ENCODE measurements at places on chromosomes 2 and 18. TPM values are rescaled to one million over a fixed set of nuclear protein-coding genes. Genes with fewer than 3 reads are reported as not detected.

The LIMS4 gene
- total RNA-seq, result 2.7 TPM

The SH3RF3 gene
- 9.4 TPM for total RNA-seq

The LMAN2L gene
- total RNA-seq, result 11.7 TPM

GRCh38 chr18:6022074-6022444 is 126.7 kb upstream of the TMEM200C start:
- no peak for DNase-seq

DNA sequence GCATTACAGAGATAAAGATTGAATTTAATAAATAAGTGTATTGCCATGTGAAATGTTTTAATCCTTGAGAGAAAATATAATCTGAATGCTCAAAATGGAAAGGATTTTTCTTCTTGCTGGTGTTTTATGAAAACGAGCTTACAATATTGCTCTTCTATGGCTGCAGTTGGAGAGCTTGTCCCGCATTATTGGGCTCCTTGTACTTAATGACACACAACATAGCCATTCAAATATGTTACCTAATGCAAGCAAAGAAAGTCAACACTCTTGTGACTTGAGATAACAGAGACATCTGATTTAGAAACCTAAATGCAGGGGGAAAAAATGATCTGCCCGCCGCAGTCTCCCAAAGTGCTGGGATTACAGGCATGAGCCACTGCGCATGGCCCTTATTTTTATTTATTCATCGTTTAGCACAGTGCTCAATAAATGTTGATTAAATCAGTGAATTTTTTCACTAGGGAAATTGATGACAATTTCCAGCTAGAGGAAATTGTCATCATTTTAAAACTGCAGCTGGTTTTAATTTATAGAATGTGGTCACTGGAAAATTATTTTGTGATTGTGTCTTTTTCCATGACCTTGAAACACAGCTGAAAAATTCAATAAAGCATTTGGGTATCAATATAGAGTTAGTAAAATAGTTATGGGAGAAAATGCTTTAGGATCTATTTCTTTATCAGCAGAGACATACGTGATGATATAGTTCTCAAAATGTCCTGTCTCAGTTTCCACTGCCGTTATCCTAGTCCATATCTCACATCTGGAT is 2.4 kb upstream of the PRKD3 start:
- no peak for DNase-seq

GRCh38 chr2:219901155-219901554 is 273.7 kb downstream of the SLC4A3 start:
- no peak for DNase-seq

GRCh38 chr2:49426996-49427395 is 272.7 kb upstream of the FSHR start:
- no peak for DNase-seq

GRCh38 chr18:7096838-7097237 is 20.8 kb downstream of the LAMA1 start:
- DNase-seq, result no peak

- no peak for DNase-seq
These were observed 1051.3 kb upstream of the NRXN1 start for GRCh38 chr2:52083214-52083613.

GRCh38 chr2:199850218-199850717 is 724 bp downstream of the FTCDNL1 start:
- no peak for DNase-seq

DNA sequence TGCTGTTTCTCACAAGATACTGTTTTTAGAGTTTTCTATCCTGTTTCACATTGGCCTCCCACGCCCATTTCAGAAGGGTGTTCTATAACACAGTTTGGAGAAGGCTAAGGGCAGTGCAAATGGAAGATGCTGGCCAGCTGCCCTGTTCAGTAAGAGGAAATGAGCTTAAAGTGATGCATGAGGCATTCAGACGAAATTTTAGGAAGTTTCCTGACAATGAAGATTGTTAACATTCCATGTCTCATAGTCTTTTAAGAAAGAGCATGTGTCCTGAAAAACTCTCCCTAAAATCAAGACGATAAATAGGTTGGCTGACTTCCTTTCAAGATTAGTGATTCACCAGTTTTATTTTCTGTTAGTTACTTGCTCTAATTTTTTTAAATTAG is 484.2 kb upstream of the NRP2 start:
- DNase-seq, result peak; percentile 64

- no peak for DNase-seq
These were observed 12.7 kb downstream of the THOC1 start for GRCh38 chr18:255171-255570.

DNA sequence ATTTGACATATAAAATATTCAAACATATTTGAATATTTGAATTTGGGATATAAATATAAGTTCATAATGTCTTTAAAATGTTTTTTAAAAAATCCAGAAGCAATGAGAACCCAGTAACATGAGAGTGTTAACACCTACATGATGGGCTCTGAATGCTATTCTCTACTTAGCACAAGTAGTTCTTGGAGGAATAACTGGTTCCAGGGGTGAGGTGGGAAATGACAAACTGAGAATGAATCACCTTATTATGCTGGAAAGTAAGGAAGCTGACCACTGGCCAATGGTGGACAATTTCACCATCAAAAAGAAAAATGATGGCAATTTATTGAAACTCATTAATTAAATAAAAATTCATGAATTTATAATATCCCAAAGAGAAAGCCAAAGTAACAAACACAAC is 79.6 kb upstream of the NABP1 start:
- DNase-seq, result no peak

DNA sequence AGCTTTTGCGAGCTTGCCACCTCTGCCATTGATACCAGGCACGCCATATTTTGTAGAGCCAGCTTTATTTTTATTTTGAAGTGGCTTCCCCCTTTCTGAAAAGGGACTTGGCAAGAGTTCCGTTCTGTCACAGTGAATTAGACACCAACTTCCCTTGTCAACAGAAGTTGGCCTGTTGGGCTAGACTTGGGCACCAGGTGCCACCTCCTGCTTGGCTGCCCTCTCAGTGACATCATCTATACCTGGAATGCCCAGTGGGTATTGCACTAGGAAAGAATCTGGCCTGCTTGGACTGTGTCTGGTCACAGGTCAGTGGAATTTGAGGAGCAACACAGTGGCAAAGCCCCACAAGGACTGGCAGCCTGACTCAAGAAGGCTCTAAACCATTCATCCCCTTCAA is 101.0 kb downstream of the BCL2L11 start:
- no peak for DNase-seq

- no peak for DNase-seq
These were observed 296.2 kb upstream of the SALL3 start for GRCh38 chr18:78683191-78684010.

- DNase-seq, result no peak
These were observed 27.0 kb downstream of the IRS1 start for GRCh38 chr2:226772389-226773179.

Data from left cardiac atrium (tissue), 4 donors.